ENCODE measurements at places on chromosomes 12 and 14.

DNA sequence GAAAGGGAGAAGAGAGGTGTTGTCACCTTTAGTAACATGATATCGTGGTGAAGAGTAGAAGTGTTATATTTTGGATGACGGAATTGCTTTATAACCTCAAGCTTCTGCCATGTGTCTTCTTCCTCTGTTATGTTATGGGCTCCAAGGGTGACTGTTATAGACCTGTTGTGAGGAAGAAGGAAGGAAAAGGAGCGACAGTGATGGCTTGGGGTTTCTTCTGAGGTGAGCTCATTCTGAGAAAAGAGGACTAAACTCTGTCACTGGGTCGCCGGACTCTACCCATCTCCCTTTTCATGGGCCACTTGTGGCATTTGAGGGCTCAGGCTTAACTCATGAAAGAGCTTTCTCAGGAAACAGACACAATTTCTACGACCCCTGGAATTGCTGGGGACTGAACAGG is 1.6 kb downstream of the CMA1 start:
- no peak for DNase-seq

GRCh38 chr12:85572956-85573355 is 263.3 kb downstream of the RASSF9 start:
- DNase-seq, result no peak

DNA sequence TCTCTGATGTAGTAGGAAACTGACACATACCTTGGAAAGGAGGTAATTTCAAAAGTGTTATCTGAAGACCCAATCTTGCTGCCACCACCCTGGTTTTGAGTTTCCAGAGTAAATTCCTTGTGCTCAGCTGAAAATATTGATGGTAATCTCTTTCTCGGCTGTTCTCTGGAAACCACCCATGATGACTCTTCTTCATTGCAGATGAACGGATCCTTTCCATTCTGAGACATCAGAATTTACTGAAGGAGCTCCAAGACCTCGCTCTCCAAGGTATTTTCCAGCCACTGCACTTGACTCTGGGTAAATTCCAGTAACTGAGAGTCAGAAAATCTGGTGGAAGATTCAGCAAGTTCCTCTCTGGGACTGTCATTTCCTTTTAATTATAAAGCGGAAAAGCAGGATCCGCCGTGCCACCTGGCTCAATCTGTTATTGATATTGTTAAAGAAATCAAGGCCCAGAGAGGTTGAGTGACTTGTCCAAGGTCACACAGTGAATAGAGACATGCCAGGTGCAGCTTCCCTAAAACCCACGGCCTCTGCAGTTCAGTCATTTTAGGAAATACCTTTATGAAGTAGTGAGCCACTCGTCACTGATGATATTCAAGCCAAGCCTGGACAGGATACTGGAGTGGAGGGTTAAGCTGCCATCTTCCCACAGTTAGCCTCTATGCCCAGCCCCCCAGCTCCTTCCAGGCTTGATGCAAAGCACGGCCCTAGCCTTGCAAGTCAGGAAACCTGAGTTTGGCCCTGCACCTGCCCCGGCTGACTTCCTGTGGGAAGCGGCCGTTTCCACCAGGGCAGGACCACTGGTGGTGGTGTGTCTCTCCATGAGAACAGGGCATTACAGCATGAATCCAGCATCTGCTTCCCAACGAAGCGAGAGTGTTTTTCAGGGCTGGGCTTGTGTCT is 4.7 kb downstream of the CHGA start:
- DNase-seq, result no peak

- DNase-seq, result no peak
Measured at GRCh38 chr12:7970475-7971252, 34.7 kb upstream of the SLC2A3 start.

DNA sequence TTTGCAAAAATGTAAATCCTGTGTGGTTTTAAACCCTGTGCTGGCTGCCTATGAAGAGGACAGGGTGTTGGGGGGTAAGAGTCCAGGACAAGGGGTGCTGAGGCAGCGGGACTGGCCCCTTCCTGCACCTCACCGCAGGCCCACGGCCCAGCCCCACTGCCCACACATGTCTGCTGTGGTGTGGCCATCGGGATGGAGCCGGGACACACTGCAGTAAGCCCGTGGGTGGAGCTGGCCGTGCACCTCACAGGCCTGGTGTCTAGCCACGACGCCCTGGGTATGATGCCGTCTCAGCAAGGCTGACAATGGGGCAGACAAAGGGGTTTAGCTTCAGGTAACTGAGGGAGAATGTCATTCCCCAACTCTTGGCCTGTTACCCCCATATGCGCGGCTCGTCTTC is 19.6 kb downstream of the AMN start:
- no peak for DNase-seq

GRCh38 chr12:52636189-52636588 is 15.8 kb downstream of the KRT2 start:
- no peak for DNase-seq

DNA sequence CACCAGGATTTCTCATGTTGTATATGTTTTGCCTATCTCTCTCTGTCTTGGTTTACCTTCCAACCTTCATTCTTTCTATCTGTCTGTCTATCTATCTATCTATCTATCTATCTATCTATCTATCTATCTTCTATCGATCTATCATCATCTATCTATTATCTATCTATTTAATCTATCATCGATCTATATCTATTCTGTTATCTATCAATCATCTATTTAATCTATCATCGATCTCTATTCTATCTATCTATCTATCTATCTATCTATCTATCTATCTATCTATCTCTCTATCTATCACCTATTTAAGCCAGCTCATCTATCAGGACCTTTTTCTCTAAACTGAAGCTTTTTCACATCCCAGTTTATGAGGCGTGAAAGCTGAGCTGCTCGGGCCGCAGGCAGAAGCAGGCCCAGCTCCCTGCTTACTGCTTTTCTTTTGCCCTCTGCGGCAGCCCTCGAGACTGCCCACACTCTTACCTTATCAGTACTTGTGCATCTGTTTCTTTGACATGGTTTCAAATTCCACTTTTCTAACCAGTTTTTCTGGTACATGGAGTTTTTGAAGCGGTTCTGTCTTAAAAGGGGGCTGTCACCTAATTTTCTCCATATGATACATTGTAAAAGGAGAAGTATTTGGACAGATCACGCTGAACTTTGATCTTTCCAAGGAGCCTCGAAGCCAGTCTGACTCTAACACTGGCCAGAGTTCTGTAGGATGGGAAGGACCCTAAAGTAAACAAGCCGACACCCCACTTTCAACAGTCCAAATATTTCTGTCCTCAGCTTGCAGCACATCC is 44.4 kb upstream of the GSG1 start:
- no peak for DNase-seq

- DNase-seq, result no peak
Measured at GRCh38 chr14:95270203-95270602, 49.5 kb downstream of the CLMN start.

Measured in NCI-H187 treated with DMSO at 0.1 percent for 48 hours (cell line).